ENCODE measurements at places on chromosomes 16 and 17. TPM values are rescaled to one million over a fixed set of nuclear protein-coding genes. Genes with fewer than 3 reads are reported as not detected.

GRCh38 chr17:33603789-33604188 is 310.7 kb upstream of the ASIC2 start:
- no peak for DNase-seq

The ERN2 gene
- total RNA-seq = 0.49 TPM

DNA sequence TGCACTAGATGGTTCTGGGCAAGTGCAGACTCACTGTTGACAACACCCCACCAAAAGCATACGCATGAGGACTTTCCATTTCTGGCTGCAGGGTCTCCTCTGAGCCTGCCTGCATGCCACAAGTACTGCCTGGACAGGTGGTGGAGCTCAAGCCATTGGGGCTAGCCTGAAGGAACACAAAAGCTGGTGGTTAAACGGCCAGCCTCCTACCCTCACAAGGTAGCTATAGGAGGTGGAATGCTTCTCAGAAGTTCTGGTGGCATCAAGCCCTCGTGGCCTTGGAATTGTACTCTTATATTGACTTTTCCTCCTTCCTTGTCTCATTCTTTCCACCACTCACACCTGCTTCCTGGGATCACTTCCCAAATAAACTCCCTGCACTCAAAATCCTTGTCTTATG is 56.6 kb upstream of the BCAR1 start:
- no peak for DNase-seq

GRCh38 chr16:48310908-48311641 is 63.7 kb upstream of the ABCC11 start:
- DNase-seq = no peak

- DNase-seq = no peak
Observed at GRCh38 chr16:59060207-59060606, 326.1 kb upstream of the GOT2 start.

DNA sequence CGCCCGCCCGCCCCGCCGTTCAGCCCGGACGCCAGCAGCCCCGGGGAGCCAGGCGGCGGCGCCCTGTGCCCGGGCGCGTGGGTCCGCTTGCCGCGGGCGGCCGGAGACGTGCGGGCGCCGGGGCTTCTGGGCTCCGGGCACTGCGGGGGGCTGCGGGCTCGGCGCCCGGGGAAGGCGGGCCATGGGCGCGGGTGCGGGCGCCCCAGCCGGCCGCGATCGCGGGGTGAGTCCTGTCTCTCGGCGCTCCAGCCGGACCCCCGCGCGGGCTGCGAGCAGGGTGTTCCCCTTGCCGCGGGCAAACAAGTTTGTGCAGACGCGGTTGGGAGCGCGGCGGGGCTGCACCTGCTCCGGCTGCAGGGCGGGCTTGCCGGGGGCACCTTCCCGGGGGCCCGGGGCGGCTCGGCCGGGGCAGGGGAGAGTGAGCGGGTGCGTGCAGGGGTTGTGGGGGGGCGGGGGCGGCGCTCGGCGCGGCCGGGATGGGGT is 292 bp downstream of the WSCD1 start:
- no peak for DNase-seq

GRCh38 chr16:62445909-62446308 is 409.7 kb upstream of the CDH8 start:
- DNase-seq = no peak

DNA sequence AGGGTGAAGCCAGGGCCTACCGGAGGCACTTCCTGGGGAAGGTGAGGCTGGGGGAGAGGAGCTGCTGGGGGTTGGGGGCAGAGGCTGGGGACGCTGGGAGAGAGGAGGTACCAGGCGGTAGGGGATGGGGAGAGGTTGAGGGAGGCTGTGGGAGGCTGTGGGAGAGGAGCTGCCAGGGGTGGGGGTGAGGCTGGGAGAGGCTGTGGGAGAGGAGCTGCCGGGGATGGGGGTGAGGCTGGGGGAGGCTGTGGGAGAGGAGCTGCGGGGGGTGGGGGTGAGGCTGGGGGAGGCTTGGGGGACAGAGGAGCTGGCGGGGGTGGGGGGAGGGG is 99.4 kb downstream of the OR1D5 start:
- DNase-seq = no peak

- DNase-seq = no peak
Observed at GRCh38 chr16:86635176-86635876, 57.0 kb downstream of the FOXL1 start.

The CTF1 gene
- total RNA-seq = 2.5 TPM

DNA sequence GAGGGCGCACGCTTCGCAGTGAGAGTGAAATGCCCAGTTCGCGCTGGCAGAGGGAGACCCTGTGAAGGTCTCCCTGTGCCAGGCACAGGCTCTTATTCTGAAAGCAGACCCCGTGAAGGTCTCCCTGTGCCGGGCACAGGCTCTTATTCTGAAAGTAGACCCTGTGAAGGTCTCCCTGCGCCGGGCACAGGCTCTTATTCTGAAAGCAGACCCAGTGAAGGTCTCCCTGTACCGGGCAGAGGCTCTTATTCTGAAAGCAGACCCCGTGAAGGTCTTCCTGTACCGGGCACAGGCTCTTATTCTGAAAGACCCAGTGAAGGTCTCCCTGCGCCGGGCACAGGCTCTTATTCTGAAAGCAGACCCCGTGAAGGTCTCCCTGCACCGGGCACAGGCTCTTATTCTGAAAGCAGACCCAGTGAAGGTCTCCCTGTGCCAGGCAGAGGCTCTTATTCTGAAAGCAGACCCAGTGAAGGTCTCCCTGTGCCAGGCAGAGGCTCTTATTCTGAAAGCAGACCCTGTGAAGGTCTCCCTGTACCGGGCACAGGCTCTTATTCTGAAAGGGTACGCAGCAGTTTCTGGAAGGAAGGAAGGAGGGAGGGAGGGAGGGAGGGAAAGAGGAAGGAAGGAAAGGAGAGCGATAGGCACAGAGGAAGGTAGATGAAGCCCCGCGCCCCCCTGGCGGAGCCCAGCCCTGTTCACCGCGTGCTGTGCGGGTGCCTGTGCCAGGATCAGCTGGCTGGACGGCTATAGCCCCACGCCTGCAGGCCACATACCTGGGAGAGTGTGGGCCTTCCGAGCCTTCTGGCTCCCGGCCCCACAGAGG is 55.3 kb downstream of the WDR45B start:
- peak; percentile 81 for DNase-seq

- no peak for DNase-seq
Observed at GRCh38 chr17:50659179-50659578, 24.5 kb downstream of the ABCC3 start.

The SCN4A gene
- total RNA-seq = 0.81 TPM

DNA sequence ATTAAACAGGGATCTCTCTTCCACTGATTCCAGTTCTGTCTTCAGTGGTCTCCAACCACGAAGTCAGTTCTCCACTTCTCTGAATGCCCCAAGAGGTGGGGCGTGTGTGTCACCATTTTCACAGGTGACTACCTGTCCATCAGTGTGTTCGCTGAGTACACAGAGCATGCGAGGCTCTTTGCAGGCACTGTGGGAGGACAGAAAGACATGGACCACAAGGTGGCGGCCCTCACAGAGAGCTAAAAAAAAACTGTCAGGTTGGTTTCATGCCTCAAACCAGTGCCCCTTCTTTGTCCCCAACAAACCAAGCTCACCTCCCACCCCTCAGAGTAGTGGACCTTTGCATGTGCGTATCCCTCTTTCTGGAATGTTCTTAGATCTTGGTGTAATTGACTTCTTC is 13.8 kb downstream of the EMP2 start:
- no peak for DNase-seq

- DNase-seq = no peak
Observed at GRCh38 chr17:50180620-50181019, 14.8 kb downstream of the SGCA start.

The IGF2BP1 gene
- not detected for total RNA-seq

DNA sequence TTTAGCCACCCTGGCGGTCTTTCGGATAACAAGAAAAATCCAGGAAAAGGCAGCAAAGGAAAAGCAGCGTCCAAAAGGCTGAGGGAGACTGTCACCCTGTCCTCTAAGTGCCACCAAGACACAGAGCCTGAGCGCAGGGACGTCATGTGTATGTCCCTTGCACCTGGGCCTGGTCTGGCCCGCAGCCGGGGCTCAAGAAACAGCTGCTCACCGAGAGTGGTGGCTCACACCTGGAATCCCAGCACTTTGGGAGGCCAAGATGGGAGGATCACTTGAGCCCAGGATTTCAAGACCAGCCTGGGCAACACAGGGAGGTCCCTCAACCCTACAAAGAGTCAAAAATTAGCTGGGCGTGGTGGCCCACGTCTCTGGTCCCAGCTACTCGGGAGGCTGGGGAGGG is 9.2 kb upstream of the MEAK7 start:
- DNase-seq = no peak

GRCh38 chr17:80899402-80900268 is 92.0 kb upstream of the CHMP6 start:
- no peak for DNase-seq

- DNase-seq = no peak
Observed at GRCh38 chr17:82503728-82504308, 15.7 kb upstream of the FOXK2 start.

The FNDC8 gene
- not detected for total RNA-seq

DNA sequence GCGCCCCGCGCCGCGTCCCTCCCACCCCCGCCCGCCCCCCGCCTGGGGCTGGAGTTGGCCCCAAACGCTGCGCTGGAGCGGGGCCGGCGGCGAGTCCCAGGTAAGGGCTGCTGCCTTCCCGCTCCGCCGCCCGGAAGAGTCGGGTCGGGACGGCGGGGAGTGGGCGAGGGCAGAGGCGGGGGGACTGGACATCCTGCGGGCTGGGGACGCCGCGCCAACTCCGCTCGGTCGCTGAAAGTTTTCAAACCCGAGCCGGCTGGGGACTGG is 469 bp downstream of the GPRC5C start:
- no peak for DNase-seq

DNA sequence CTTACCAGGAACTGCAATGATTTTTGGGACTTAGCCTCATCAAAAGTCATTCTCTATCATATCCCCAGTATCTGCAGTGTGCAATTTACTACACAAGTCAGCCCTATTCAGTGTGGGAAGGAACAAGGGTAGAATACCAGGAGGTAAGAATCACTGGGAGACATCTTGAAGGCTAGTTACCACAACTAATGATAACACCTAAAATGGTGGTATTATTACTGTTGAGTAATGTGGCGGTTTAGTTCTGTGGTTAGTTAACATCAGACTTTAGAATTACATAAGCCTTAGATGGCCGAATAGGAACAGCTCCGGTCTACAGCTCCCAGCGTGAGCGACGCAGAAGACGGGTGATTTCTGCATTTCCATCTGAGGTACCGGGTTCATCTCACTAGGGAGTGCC is 567.9 kb upstream of the CDH11 start:
- DNase-seq = no peak
